Endothelial cell of umbilical vein (primary cell): ENCODE measurements at places on chromosomes 5 and 9.

DNA sequence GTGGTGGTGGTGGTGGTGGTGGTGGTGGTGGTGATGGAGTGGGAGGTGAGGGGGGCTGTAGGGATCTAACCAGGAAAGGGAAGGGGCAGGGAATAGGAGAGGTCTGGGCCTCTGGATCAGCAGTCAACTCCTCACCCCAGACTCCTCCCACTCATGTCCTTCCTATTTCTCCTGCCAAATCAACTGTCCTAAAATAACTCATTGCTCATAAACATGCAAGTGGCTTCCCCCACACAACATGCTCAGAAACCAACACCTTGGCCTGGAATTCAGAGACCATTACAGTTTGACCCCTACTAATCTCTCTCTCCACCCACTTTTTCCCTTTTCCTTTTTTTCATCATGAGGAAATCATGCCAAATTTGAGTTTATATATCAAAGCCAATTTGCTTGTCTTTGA is 8.4 kb upstream of the FSD1L start:
- DNase-seq, result no peak

GRCh38 chr9:114078021-114078780 is at the start of gene AMBP:
Gene AMBP, minus strand, starts transcription at chr9:114078300. Its CDS starts 91 bp downstream, at chr9:114078209.
- DNase-seq, result no peak

- DNase-seq, result no peak
Observed at GRCh38 chr9:129430940-129431643, 189.8 kb downstream of the C9orf50 start.

DNA sequence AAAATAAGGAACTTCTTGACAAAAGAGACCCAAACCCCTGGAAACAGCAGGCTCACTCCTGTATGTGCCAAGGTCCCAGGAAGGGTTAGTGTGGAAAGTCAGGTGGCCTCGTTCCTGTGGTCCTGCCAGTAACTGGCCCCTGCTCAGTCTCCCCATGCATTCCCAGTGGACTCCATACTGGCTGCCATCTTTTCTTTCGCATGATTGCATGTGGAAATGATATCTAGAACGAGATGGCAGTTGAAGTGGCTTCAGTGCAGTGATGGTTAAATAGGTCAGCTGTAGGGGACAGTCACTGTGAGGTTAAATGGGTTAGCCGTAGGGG is 30.4 kb downstream of the AHRR start:
- no peak for DNase-seq

- DNase-seq, result no peak
Observed at GRCh38 chr9:108845947-108846346, 9.8 kb downstream of the ACTL7B start.

DNA sequence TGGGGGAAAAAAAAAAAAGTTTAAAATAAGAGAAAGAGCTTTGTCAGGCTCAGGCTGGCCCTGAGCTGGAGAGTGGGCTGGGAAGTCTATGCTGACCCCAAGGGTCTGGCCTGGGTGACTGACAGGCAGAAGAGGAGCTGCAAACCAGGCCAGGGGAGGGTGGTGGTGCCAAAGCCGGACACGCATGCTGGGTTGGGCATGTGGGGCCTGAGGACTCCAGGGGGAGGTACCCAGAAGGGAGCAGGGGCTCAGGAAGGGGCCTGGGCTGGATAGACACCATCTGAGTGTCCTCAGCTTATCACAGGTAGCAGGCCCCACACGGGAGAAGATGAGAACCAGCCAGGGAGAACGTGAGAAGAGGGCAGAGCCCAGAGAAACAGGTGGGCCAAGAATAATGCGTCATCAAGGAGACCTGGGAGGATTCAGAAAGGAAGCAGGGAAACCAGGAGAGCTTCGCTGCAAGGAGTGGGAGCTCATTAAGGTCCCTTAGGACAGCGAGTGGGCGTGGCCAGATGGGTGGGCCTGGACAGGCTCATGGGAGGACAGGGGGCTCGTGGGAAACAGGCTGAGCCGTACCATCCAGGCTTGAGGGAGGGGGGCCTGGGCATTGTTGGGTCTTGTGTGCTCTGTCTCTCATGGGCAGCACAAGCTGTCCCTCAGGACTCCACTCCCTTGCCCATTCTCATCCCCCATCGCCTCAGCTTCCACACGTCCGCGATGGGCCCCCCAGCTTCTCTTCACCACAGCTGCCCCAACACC is 16.0 kb downstream of the TMOD1 start:
- no peak for DNase-seq

DNA sequence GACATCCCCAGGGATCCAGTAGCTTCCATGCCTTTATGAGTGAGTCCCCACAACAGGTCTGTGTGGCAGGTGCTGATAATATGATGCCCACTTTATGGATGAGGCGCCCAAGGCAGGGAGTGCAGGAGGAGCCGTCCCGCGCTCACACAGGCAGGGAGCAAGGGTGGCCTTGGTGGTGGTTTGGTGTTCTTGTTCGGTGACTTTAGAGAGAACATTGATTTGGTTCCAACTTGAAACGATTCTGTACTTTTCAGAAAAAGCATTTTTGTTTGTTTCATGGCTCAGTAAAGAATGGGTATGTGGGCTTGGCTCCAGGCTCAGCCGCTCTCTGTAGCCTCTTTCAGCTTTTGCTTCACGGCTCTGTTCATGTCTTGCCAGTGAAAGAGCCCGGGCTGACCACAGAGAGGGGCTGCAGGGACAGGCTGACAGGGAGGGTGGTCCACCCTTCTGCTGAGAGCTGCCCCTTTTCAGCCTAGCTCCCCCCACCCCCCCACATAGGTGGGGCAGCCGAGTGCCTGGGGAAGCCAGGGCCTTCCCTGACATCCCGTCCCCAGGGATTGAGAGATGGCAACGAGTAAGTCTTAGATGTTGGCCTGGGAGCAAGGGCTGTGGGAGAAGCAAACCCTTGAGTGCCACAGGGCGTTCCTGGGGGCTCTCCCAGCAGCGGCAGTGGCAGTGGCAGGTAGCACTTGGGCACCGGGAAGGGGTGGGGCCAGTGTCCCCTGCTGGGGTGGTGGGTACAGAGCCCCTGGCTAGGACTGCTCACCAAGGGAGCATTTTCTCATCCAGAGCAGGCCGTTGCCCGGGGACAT is 28.0 kb downstream of the NCS1 start:
- no peak for DNase-seq

DNA sequence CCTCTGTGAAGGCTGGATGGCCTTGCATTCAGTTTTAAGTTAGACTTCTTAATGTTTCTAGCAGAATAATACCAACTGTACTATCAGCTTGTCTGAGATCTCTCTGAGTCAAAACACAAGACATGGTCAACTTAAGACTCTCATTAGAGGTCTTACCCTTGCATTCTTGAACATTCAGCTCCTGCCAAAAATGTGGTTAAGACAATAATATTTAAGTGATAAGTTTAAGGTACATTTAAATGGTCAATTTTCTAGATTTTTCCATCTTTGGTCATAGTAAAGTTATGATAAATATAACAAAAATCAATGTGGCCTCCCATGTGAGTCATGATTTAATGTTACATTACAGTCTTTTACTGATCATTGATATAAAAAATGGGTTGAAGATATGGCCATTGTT is 75.0 kb downstream of the NR2F1 start:
- DNase-seq, result no peak

DNA sequence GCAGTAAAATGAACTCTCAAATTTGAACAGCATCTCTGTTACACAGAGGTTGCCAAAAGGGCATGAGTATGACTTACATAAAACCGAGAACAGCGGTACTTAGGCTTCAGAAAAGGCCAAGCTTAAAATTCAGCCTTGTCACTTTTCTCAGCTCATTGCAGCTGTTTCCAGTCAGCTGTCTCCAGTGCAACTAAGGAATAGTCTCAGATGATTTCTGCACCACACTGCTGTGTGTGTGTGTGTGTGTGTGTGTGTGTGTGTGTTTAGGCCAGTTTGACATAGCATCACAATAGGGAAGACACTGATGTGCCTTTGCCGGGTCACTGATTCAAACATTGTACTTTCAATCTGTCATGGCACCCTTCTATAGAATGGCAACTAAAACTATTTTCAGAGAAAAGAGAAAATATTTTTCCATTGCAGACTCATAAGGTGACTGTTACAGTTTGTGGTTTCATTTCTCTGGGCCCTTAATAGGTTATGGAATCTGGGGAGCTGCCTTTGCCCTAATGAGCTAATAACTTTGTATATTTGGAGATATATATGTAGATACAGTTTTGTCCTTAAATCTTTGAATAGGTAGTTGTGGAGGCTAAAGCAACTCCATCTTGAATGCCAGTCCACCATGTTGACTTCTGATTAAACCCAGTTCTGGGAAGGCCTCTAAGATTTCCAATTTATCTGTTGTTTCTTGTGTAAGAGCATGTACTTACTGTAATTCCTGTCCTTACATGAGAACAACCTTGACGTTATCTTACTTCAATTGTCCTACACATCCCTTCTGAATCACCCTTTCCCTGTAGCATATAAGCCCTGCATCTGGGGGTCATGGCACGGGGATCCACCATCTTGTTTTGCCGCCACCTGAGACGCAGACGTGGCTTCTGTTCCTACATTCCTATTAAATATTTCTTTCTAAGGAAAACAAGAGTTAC is 4.5 kb downstream of the LSM11 start:
- DNase-seq, result no peak

DNA sequence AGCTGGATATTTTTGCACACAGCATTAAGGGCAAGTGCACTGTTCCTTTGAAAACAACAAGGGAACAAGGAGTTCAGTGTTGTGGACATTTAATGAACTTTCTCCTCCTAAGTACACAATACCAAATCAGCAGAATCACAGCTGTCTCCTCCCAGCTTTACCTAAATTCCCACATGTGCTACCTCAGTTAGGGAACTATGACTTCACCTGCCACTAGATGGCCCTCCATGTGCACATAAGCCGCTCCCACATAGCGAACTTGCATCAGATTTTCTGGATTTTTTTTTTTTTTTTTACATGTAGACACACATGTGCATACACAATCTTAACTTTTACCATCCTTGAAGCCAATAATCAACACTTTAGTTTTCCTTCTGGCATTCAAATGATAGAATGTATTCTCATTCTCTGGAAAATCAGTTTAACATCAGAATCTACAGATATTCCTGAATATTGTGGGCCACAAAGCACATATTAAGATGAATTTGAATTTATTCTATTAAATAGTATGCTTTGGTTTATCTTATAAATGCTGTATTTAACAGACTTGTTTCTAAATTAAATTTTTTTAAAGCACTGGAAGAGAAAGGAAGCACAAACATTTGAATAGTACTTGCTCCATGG is 123.6 kb downstream of the PALM2AKAP2 start:
- DNase-seq, result peak; percentile 82

DNA sequence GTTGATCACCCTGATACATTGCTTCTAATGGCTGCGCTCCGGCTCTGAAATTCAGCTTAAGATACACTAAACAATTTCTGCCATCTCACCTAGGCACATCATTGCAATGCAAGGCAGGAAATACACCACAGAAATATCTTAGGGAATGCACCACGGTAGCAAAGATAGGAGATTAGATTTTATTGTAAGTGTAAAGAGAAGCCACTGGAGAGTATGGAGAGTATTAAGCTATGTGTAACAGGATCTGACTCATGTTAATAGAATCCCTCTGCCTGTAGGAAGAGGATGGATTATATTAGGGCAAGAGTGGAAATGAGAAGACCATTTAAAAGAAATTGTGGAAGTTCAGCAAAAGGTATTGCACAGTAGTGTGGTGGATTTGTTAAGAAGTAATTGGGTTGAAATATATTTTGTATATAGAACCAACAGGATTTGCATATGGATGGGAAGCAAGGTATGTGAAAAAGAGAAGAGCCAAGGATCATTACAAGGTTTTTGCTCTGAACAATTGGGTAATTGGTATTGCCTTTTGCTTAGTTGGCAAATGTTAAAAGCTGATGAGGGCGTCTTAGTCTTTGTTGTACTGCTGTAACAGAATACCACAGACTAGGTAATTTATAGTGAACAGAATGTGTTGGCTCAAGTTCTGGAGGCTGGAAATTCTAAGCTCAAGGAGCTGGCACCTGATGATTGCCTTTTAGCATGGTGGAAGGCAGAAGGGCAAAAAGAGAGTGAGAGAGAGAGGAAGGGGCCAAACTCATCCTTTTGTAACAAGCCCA is 636.1 kb downstream of the PSAT1 start:
- DNase-seq, result peak; percentile 74

- no peak for DNase-seq
Observed at GRCh38 chr5:124644138-124644537, 102.3 kb downstream of the ZNF608 start.

GRCh38 chr9:130015353-130016019 is 27.5 kb downstream of the FNBP1 start:
- DNase-seq, result no peak

DNA sequence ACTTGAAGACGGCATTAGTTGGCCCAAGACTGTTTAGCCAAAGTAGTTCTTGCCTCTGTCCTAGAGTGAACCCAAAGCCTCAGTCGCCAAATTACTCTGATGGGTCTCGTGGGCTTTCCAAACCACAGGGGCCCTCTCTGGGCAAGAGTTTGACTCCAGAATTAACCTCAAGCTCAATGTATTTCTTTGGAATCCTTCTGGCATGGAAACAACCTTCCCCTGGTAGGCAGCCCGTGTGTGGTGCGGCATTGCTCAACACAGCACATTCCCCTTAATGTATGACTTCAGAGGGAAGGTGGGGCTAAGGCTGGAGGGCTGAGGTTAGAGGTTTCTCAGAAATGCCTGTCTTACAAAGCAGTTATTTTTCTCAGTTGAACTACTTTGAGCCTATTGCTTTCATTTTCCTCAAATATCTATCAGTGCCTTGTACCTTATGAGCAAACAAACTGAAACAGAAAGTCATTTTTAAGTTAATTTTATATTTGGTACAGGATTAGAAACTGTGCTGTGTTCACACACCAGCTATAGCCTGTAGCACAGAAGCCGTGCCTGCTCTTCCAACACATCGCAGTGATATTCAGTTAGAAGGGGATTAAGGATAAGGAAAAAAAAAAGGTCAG is 123.9 kb upstream of the HAPLN1 start:
- no peak for DNase-seq

DNA sequence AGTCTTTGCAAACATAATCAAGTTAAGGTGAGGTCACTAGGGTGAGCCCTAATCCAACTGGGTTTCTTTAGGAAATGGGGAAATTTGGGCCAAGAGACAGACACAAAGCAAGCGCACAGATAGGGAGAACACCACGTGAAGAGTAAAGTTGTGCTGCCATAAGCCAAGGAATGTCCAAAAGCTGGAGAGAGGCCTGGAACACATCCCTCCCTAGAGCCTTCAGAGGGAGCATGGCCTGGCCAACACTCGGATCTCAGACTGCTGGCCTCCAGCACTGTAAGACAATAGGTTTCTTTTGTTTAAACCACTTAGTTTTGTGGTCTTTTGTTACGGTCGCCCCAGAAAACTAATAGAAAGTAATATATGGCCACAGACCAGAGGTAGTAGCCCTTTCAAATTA is 8.1 kb upstream of the ROR2 start:
- DNase-seq, result no peak

- DNase-seq, result no peak
Observed at GRCh38 chr5:158840193-158840592, 259.5 kb downstream of the EBF1 start.

- no peak for DNase-seq
Observed at GRCh38 chr9:117098331-117098730, 316.5 kb downstream of the ASTN2 start.

GRCh38 chr9:97559111-97559514 is 57.6 kb downstream of the TMOD1 start:
- DNase-seq, result no peak
